ENCODE measurements at places on chromosomes 12 and 14.

DNA sequence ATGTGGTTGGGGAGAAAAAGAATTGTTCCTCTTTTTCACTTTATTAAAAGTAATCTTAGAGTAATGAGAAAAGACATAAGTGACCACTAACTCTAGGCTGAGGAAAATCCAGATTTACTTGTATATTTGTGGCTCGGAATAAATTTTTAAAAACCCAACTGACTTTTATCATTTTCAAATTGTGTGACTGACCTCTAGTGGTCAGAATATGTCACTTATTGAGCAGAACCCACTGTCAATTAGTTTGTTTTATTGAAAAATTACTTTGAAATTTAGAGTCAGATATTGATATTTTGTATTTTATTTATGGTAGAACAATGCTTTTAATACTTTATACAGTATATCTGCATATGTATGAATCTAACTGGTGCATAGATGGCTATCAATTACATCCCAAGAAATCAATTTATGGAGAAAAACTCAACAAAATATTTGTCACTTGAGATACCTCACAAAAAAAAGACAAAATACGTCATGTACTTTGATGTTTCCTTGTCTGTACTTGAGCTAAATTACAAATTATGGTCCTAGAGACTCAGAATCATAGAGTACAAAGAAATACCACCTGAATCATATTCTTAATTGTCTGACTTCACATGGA, 229.4 kb downstream of the CNTN1 start:
- DNase-seq, result no peak

DNA sequence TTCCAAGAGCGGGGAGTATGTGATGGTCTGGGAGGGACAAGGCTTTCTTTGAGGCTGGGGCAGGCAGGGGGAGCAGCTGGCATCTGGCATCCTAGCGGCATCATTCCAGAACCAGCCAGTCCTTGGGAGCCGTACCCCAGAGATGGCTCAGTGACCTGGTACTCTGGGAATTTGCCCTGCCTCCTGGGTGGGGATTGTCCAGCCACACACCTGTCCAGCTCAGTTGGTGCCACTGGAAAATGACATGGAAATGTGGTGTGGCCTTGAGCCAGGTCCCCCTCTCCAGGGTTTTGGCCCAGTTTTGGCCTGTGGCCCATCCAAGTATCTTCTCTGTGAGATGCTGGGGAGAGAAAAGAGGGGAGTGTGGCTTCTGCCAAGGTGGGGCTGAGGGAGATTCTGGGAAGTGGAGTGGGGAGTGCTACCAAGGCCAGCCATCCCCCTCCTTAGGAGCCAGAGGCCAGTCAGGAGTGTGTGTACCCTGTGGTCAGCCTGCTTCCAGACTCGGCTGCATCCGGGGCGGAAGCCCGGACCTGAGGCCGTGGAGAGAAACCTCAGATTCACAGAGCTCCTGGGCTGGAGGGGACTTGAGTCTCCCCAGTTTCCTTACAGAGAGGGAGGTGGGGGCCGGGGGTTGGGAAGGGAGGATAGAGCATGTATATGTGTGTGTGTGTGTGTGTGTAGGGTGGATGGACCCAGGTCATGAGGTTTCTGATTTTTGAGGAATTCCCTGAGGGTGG, 14.7 kb upstream of the KRT80 start:
- DNase-seq, result no peak

DNA sequence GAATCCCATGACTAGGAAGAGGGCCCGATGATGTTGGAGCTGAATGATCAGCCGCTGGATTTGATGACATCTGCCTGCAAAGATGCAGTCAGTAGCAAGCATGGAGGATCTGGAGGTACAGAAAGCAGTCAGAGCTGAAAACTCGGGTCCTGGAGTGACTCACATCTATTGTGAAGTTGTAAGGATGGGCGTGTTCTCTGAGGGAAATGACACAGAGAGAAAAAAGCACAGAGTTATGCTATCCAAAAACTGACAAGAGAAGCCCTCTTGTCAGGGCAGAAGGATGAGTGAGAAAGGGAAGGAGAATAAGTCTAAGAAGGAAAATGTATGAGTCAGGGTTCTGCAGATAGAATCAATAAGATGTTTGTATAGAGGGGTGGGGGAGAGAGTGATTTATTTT, 380.4 kb upstream of the CCDC196 start:
- DNase-seq, result no peak

DNA sequence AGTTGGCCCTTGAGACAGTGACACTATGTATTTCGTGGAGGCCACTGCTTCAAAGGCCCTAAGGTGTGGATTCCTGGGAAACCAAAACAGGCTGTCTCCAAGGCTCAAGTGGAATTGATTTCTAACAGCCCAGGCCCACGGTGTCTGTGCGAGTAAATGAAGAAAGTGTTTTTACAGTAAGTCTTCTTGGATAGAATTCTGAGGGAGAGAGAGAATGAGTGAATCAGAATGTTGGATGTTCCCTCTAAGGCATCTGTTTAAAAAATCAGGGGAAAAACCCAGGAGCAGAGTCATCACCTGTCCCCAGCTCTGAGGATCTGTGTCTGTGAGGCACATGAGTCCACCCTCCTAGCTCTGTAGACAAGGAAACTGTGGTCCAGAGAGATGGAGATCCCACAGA, 22.3 kb upstream of the BDKRB1 start:
- DNase-seq, result no peak

Measured in T-helper 2 cell treated with Interferon-gamma antibody and Interleukin-4, amounts not matched to agents 5 μg/mL and 100 μg/mL, for 36 hours (primary cell).